Naive thymus-derived CD8-positive, alpha-beta T cell (primary cell): ENCODE measurements at places on chromosomes 6 and 20.

DNA sequence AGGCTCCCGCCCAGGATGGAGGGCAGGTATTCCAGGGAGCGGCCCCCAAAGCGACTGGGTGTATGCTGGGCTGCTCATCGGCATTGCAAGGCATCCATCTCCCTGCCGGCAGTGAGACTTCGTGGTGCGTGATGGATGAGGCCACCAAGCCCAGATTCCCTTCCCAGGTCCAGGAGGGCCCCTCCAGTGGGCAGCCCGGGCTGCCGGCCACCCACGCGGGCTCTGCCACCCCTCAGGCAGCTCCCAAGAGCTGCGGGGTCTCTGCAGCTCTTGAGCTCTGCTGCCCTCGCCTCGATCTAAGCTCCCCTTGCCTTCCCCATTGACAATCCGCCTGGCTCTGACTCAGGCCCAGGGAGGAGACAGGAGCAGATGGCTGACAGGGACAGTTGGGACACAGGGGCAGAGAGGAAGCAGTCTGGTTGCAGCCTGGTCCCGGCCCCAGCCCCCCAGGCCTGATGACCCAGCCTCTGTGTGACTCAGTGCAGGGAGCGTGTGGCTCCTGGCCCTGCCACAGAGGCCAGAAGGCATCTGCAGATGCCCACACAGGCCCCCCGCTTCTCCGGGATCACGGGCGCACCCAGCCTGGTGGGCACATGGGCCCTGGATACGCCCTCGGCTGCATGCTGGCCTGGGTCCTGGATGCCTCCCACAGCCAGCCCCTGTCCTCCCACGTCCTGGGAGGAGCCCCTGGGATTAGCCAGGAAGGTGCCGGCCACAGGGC is 33.0 kb downstream of the SLCO4A1 start:
- DNase-seq, result no peak

DNA sequence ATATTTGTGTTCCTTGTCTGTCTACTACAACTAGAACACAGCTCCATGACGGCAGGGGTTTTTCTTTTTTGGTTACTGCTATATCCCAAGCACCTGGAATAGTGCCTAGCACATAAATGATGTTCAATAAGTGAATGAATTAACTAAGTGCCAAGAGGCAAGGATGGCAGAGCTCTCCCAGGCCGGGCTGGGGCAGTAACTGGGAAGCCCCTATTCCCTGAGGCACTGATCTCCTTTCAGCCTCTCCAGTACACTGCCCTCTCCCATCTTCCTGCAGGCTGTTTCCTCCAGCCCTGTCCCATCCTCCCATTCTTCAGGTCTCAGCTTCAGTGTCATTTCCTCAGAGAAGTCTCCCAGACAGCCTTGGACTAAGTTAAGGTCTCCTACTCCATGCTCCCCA is 29.0 kb upstream of the SPDEF start:
- DNase-seq, result no peak

- DNase-seq, result no peak
Measured at GRCh38 chr6:110475066-110475653, 1.3 kb downstream of the SLC22A16 start.

DNA sequence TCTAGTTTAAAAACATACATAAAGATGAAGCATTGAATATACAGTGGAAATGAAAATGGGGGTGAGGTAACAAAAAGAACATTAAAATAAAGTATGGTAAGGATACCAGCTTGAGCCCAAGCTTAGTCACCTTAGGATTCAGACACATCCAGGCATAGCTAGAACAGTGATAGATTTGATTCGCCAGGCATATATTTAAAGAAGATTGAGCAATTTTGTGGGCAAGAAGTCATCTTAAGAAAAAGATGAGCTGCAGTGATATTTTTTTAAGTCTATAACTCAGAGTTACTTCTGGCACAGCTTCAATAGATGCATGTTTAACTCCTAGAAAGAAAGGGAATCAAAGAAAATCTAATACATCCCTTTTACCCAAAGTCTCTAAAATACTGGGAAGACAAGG is 97.9 kb downstream of the BMP5 start:
- no peak for DNase-seq

GRCh38 chr6:71452697-71453370 is 164.2 kb downstream of the OGFRL1 start:
- no peak for DNase-seq

- DNase-seq, result no peak
Measured at GRCh38 chr6:41716516-41717391, 18.7 kb downstream of the TFEB start.

GRCh38 chr20:35120012-35120701 is 27.0 kb downstream of the EDEM2 start:
- DNase-seq, result no peak

- DNase-seq, result no peak
Measured at GRCh38 chr6:39685489-39685826, 39.8 kb downstream of the KIF6 start.

- no peak for DNase-seq
Measured at GRCh38 chr20:58523971-58524315, 8.7 kb upstream of the APCDD1L start.

DNA sequence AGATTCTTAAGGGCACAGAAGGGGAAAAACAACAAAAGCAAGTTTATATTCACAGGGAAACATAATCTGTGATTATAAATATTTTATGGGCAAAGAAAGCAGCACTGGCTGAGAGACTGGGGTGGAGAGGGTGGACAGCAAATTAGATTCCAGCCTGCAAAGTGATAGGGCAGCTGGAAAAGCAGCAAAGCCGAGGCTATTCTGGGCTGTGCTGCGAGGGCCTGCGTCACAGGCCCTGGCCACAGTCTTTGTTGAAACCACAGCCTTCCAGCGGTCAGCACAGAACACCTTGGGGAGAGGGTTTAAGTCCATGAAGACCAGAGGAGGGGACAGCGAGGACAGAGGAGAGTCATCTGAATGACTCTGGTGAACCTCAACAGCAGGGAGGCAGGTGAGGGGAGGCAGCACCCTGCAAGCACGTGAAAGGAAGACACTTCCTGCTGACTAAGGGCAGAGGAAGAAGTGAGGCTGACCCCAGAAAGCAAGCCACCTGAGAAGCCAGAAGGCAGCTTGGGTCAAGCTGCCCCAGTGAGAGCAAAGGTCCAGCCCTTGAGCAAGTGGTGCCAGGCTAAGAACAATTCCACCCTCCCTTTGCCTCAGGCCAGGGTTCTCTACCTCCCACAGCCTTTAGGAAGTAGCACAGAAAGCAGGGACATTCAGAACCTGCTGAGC is 17.1 kb downstream of the MRPL14 start:
- DNase-seq, result no peak

DNA sequence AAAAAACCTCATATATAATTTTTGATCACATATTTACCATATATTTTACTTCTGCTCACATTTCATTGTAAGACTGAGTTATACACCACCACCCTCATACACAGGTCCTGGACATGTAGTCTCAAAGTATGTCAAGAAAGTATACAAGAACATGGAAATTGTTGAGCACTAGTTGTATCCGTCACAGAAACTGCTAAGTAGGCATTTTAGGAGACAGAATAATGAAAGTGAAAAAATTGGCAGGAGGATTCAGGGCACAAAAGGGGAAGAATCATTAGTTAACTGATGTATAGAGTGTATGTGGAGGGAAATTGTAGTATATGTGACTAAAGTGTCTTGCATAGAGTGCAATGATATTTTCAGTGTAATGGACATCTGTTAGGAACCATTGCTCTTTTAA is 458.8 kb downstream of the TFAP2B start:
- no peak for DNase-seq

DNA sequence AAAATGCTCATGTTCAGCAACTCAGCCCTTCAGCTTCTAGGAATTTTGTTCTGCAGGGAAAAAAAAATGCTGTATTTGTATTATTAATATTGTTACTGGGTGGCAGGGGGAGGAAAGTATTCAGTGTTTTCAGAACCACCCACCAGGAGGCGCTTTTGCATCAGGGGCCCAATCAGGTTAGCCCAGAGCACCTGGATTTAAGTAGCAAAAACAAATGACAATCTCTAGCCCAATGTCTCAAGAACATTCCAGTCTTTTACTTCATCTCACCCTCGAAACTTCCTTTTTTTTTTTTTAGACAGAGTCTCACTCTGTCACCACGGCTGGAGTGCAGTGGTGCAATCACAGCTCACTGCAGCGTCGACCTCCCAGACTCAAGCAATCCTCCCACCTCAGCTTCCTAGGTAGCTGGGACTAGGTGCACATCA is 635 bp upstream of the C20orf203 start:
- peak; percentile 60 for DNase-seq

- no peak for DNase-seq
Measured at GRCh38 chr6:132954936-132955335, 140.6 kb downstream of the RPS12 start.

- DNase-seq, result no peak
Measured at GRCh38 chr6:12129523-12129922, 117.4 kb downstream of the HIVEP1 start.

DNA sequence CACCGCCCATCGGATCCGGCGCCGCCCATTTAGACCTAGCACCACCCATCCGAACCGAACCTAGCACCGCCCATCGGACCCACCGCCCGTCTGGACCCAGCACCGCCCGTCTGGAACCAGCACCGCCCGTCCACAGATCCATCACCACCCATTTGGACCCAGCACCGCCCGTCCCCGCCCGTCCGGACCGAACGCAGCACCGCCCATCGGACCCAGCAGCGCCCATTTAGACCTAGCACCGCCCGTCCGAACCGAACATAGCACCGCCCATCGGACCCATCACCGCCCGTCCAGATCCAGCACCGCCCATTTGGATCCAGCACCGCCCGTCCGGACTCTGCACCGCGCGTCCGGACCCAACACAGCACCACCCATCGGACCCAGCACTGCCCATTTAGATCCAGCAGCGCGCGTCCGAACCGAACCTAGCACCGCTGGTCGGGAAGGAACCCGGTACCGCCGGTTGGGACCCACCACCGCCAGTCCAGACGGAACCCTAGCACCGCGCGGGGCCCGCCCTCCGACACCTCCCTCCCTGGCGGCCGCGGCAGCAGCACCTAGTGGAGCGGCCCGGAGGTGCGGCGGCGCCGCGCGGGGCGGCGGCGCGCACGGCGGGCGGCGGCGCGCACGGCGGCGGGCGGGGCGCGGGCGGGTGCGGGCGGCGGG is 348 bp upstream of the AFDN start:
- DNase-seq, result peak; percentile 53

DNA sequence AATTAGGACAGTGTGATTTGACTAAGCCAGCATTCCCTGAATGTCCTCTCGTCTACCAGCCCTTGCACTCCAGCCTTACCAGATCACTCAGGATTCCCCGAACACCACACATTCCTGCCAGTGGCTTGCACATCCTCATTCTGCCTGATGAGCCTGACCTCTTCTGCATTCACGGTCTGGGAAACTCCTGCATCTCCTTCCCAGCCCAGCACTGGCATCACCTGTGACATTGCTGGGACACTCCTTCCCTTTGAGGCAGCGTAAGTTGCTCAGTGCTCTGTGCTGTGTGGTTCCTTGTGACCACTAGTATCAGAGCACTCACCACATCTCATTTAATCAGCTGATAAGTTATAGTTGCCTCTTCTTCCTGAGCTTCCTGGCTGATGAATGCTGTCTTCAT is 17.3 kb downstream of the NCOA7 start:
- DNase-seq, result no peak

DNA sequence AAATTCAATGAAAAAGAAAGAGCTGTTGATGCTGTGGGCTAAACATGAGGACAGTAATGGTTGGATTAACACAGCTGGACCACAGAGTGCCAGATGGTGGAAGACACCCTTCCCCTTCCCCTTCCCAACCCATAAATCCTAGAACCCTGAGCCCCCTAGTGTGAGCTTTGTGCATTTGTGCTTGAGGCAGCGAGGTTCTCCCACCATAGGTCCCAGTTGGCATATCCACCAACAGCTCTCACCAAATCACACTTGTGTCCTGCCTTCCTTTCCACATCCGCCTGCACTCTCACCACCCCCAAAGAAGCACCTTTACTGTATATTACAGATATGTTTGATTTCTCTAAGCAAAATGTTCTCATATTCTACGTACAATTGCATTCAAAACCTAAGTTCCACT is 32.8 kb upstream of the HBS1L start:
- DNase-seq, result no peak

GRCh38 chr20:34748709-34749108 is 44.6 kb downstream of the TP53INP2 start:
- DNase-seq, result no peak

DNA sequence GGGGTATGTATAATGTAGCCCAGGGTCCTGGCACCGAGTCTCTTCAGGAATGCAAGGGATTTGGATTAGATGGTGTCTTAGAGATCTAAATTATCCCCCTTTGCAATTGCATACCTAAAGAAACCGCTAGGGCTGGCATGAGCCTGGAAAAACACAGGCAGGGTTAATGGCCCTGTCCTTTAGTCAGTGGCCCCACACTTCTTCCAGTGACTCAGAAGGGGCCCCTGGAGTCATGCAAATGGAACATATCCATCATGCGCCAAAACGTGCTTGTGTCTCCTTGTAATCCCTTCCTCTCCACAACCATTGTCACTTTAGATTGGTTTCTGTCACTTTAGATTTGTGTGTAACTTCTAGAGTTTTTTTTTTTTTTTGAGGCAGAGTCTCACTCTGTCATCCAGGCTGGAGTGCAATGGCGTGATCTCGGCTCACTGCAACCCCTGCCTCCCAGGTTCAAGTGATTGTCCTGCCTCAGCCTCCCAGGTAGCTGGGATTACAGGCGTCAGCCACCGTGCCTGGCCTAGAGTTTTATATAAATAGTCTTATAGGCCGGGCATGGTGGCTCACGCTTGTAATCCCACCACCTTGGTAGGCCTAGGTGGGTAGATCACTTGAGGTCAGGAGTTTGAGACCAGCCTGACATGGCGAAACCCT is 8.7 kb upstream of the MYBL2 start:
- no peak for DNase-seq

DNA sequence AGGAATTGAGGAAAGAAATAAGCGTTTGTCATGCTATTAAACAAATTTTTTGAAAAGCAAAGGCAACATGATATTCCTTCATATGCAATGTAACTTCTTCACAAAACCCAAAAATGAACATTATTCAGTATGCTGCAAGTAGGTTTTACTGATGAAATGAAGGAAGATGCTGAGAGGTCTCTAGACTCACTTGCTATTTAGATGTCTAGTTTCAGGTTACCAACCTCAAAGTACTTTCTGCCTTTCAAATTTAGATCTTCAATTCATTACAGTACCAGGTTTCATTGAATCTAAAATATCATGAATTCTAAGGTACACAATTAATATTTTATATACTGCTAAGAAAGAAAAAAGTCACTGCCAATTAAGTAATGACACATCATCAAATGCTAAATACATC is 39.9 kb downstream of the MYO6 start:
- DNase-seq, result no peak
